ENCODE measurements at places on chromosomes 4 and X. TPM values are rescaled to one million over a fixed set of nuclear protein-coding genes. Genes with fewer than 3 reads are reported as not detected.

Gene HTRA3
- 17.1 TPM for polyA plus RNA-seq

Gene RIBC1
- polyA plus RNA-seq = 3.0 TPM

GRCh38 chr4:173318648-173319211 is 15.4 kb downstream of the HMGB2 start:
- no peak for DNase-seq

- DNase-seq = no peak
These were observed 313.8 kb upstream of the GATB start for GRCh38 chr4:152074573-152074972.

DNA sequence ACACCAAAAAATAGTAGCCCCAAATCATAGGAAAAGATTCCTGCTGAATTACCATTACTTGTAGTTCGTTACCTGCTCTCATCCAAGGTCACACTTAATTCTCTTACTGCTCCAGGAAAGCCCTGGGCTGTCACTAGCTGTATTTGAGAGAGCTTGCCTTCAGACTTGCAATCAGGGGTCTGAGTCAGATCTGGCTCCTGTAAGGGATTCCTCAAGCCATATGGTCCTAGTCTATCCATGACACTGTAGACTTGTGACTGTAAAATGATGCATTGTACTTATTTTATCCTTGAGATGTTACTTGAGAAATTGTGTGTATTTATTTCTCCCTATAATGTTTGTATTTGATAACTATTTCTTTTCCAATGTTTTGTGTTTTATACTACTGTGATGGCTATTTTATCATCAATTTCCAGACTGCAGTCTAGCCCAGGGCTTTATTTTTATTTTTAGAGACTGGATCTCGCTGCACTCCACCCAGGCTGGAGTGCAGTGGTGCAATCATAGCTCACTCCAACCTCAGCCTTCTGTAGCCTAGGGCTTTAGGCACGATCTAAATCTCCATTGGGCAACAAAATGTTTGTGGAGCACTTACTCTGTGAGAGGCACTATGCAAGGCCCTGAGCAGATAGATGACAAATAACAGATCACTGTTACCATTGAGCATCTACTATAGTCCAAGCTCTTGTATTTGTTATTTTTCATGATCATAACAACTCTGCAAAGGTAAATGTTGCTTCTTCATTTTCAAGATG is 24.2 kb downstream of the ERVMER34-1 start:
- DNase-seq = no peak

DNA sequence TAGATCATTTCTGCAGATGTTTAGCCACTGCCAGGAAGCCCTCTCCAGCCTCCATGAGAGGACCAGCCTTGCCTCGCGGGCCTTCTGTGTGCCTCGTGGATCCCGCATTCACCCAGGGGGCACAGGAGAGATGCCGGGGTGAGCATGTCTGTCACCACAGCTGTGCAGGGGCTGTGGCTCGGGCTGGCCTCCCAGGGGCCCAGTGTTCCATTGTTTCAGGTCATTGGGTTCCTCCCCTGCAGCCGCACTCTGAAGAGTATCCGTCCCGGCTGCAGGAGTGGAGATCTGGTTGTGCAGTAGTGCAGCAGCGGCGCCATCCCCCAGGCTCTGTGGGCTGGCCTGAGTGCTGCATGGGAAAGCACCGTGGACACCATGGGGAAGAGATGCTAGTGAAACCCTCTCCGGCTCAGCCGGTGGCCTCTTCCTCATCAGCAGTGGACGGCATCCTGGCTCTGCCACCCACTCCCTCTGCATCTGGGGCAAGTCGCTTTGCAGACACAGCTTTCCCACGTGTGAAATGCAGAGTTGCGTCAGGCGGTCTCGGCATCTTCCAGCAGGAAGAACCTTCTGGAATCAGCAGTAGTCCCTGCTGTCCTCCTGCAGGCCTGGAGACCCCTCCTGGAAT is 29.1 kb downstream of the TBC1D14 start:
- no peak for DNase-seq

DNA sequence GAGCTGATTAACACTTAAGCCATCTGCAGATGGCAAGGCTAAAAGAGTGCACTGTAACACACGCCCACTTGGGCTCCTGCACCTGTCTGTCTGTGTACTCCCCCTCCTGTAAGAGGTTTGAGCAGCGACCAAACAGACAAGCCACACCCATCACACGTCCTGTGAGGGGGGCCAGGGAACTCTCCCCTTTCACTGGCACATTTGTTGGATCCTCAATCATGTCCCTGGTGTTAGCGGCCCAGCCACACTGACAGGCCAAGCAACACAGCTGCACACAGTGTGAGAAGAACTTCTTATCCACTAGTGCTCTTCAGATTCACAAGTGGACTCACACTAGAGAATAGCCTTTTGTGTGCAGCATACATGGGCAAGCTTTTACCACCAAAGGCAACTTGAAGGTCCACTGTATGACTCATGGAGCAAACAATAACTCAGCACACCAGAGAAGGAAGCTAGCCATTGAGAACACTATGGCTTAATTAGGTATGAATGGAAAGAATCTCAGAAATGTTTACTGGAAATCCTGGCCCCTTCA is 29.1 kb upstream of the UTP14A start:
- DNase-seq = no peak

Data from right renal pelvis (tissue), 4 donors.